Anterior cingulate cortex (tissue), 58 donors: ENCODE measurements at places on chromosomes 1 and 21.

- no peak for DNase-seq
Measured at GRCh38 chr1:52756020-52756419, 29.8 kb downstream of the ZYG11B start.

- DNase-seq = no peak
Measured at GRCh38 chr1:12088607-12089006, 25.5 kb downstream of the TNFRSF8 start.

DNA sequence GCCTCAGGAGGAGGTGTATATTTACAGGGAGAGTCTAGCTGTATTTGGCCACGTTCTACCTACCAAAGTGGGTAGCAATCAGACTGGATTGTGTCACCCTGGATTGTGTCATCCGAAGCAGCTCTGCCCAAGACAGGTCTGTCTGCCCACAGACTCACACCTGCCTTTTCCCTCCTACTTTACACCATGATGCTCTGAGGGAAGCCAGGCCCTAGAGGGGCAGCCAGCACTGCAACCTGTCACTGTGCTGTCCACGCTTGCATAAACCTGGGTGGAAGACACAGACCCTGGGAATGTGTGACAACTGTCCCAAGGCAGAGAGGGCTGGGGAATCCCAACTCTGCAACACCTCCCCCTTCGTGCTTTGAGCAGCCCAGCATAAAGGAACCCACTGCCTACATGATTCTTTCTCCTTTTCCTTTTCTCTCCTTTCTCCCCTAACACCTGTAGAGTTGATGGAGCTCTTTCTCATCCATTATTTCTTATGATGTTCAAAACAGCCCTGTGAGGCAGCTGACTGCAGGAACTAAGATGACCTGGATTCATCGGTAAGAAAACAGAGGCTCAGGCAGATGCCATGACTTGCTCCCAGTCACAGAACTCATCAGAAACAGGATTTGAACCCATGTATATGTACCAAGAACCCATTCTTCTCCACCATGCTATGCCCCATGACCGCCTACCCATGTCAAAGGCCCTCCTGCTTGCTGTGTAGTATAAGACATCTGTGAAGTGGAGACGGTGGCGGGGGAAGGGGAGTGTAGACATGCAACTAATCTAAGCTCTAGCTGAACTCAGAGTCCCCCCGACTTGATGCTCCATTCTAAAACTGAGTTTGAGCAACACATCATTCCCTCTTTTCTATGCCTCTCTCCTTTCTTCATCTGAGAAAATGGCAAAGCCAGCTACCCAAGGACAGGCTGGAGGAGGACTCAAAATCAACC, 55.9 kb downstream of the ITPKB start:
- DNase-seq = no peak

GRCh38 chr1:84912726-84913554, 19.9 kb upstream of the LPAR3 start:
- no peak for DNase-seq

DNA sequence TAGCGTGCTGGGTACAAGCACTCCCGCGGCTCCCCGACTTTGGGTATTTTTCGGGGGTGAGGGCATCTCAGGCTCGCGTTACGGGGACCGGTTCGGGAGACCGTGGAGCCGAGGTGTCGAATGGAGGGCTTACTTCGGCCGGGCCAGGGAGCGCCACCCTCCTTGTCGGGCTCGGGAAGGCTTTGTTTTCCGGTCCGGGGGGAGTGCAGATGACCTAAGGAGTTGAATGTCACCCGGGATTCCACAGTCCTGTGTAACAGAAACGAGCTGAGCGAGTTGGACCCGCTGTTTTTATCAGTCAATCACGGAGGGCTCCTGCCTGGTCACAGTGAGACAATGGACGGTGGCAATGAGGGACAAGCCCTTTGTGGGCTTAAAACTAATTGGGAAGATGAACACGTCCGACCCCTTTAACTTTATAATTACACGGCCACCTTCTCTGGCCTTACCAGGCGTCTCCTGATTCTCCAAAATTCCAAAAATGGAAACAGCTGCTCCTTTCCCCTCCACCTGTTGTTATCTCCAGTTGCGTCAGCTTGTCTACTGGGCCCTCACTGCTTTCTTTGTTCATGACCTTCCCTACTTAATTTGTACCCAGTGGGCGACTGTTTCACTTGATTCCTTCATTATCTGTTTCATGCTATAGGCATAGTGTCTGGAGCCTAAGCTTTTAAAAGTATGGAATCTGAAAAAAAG, 929 bp upstream of the TRIM45 start:
- DNase-seq = no peak

- DNase-seq = no peak
Measured at GRCh38 chr1:3034728-3035562, 13.7 kb downstream of the ACTRT2 start.

DNA sequence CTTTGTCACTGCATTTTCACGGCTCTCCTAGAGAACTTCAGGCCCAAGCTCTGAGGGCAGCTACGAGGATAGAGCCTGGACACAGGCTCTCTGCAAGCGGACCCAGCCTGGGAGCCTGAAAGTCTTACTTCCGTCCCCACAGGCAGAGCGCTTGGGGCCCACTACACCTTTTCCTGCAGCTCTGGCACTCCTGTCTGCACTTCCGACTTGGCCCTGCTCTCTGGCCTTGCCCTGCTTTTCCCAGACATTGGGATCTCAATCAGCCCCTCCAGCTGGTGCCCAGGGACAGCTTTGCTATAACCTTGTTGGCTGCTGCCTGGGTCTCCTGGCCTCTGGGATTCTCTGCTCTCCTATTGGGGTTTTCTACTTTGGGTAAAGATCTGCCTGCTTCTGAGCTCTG, 27.6 kb downstream of the WNT4 start:
- DNase-seq = no peak

- DNase-seq = peak; percentile 59
Measured at GRCh38 chr1:208243967-208244916, at the start of gene PLXNA2. Gene PLXNA2, minus strand, starts transcription at chr1:208244384. Its CDS starts 26,462 bp downstream, at chr1:208217922.

- no peak for DNase-seq
Measured at GRCh38 chr21:45227735-45228134, 60.0 kb downstream of the POFUT2 start.

DNA sequence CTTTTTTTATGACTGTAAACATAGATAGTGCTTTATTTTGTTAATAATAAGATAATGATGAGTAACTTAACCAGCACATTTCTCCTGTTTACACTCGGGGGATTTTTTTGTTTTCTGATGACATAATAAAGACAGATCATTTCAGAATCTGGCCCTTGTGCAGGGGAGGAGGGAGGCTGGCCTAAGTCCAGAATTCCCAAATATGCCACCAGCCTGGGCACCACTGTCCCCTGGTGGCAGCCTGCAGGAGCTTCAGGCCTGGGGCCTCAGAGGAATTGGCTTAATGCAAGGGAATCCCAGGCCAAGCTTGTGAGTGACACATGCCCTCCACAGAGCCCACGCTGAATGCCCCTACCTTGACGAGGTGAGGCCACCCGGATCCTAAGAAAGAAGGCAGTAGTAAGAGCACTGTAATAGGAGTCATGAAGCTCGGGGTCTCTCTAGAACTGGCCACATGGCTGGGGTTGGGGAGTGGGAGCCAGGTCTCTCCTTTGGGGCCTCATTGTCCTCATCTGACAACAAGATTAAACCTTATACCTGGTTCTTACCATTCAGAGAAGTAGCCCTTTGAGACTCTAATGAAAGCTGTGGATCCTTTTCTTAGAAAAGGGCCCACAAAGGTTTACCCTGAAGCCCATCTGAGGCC, 24.1 kb downstream of the ETNK2 start:
- peak; percentile 82 for DNase-seq

DNA sequence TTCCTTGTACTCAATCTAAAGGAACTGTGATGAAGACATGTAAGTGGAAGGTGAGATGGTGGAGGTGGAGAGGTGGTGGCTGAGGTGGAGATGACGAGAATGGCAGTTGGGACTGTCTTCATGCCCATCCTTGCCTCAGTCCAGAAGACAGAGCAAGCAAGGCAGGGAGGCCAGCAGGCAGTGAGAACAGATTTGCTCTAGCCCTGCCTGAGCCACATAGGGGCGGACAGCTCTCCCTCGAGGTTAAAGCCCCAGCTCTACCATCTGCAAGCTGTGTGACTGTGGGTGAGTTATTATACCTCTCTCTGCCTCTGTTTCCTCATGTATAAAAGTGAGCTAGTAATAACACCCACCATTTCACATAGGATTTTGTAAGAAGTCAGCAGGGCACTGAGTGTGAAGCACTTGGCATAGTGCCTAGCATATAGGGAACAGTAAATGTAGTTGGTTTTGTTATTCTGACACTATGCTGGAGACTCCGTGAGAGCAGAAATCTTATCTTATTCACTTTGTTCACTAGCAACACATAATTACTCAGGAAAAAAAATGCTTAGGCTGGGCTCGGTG, 4.8 kb upstream of the FAM110D start:
- DNase-seq = no peak

GRCh38 chr1:78387871-78388270, 102.9 kb upstream of the PTGFR start:
- DNase-seq = no peak

- DNase-seq = no peak
Measured at GRCh38 chr1:24149866-24150233, 6.9 kb upstream of the IL22RA1 start.

DNA sequence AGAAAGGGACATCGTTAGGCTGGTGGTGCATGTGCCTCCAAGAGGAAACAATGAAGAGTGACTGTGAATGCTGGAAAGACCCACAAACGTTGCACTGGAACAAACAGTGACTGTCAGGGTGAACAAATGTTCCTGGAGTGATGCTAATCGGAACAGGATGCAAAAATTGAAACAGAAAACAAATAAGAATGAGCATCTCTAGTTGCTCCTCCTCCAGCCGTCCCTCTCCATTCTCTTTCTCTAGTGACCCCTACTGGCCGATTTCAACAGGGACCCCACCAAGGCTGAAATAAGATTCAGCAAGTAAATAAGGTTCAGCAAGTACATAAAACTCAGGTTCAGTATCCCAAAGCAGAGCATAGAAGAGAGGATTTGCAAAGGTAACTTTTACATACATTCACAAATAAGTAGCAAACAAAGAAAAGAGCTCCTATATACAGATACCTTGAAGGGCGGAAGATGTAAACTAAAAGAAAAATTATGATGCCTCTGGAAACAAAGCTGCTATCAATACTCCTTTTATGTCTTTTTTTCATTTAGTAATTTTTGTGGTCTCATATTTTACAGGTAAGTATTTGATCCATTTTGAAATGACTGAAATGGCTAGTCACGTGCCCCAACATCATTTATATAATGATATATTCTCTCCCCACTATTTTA, 836.1 kb upstream of the ADAMTS5 start:
- DNase-seq = no peak

DNA sequence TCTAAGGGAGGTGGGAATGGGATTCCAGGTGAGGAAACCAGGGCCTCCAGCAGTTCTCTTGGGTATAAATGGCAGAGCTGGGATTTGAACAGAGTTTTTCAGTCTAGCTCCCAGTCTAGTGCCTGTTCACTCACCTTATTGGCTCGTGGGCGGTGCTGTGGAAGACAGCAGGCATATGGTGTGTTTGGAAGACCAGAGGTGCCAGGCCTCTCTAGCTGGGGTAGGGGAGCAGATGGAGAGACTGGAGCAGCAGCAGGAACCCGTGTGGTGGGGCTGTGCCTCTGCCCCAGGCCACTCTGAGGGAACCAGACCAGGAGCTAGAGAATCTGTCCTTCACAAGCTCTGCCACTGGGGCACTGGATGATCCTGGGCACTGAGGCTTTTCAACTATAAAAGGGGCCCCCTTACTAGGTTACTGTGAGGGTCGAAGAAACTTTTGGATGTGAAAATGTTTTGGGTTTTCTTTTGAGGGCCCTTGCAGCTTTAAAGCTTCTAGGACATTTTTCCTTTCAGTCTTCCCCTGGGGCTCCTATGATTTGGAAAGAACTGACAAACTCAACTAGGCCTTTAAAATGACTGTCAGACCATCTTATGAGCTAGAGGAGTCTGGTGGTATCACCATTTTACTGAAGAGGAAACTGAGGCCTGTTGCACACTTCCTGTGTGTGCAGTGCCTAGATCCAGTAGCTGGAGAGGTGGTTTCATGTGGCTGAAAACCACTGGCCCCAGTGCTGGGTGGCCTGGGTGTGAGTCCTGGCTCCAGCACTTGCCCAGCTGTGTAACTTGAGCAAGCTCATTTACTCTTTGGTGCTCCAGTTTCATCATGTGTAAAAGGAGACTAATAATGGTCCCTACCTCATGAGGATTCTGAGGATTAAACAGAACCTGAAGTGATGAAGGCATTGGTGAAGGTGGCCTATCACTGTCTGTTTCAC, 6.1 kb downstream of the DMRTB1 start:
- no peak for DNase-seq

GRCh38 chr1:210464519-210465039, 135.9 kb downstream of the HHAT start:
- DNase-seq = no peak

GRCh38 chr1:118021668-118022067, 92.1 kb downstream of the WDR3 start:
- DNase-seq = no peak

DNA sequence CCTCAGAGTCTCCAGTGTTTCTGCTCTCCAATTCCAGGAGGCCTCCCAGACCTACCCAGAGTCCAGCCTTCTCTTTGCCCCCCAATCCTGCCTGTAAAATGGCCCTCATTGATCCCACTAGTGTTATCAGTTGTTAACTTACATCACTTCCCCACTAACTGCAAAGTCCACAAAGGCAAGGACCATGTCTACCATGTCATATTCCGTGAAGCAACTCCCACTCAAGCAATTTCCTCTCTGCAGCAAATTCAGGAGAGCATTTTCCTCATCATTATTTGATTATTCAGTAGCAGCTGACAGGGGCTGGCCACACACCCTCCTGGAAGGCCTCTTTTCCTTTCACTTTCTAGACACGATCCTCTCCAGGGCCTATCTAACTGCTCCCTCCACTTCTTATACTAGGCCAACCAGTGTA, 153.5 kb downstream of the RERE start:
- DNase-seq = no peak

GRCh38 chr1:55781944-55782482, 566.8 kb upstream of the USP24 start:
- DNase-seq = no peak

GRCh38 chr1:14848625-14849024, 250.1 kb downstream of the KAZN start:
- no peak for DNase-seq

- DNase-seq = peak; percentile 18
Measured at GRCh38 chr21:37367703-37368540, 1.3 kb downstream of the DYRK1A start.

DNA sequence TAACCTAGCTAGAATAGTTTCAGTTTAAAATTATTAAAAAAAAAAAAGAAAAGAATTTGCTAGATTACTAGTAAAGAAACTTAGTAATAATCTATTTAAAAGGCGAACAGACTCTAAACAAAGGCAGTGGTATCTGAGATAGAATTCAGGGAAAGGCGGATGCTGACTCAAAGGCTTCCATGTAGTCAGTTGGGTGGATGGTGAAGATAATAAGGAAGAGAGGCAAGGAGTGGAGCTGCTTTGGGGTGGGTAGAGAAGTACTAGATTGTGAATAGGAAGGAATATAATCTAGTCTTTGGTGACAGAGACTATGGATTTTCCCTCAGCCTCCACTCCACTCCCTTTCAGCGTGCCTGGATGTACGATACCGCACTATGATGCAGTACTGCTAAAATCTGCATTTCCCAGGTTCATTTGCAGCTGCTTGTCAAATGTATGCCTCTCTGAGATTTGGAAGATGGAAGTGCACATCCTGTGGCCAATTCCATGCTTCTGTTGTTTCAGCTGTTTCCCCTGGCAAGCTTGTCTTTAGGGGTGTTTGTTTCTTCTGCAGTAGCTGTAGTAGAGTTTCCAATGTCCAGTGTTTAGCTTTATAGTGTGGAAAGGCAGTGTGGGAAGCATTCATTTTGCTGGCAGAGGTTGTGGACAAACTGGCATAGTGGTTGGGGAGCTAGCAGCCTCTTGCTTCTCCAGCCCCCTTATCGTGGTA, 184.6 kb upstream of the NRIP1 start:
- no peak for DNase-seq
